ENCODE measurements at places on chromosomes 16 and 17. TPM values are rescaled to one million over a fixed set of nuclear protein-coding genes. Genes with fewer than 3 reads are reported as not detected.
A peak's percentile ranks its signal among the peaks of the same experiment; 100 is the strongest.

Gene RSKR
- total RNA-seq, result 4.2 TPM

Gene CTRB2
- total RNA-seq, result 3.7 TPM

Gene CPD
- total RNA-seq, result 27.2 TPM

Gene CCL7
- not detected for total RNA-seq

Gene PRR35
- not detected for total RNA-seq

Gene SLC5A11
- total RNA-seq, result not detected

Gene ZNF646
- total RNA-seq, result 9.6 TPM

Gene ACSM2A
- total RNA-seq, result not detected

Gene ITGAX
- total RNA-seq, result 0.73 TPM

Gene DBNDD1
- total RNA-seq, result 5.5 TPM

Gene ACAP1
- 17.1 TPM for total RNA-seq

DNA sequence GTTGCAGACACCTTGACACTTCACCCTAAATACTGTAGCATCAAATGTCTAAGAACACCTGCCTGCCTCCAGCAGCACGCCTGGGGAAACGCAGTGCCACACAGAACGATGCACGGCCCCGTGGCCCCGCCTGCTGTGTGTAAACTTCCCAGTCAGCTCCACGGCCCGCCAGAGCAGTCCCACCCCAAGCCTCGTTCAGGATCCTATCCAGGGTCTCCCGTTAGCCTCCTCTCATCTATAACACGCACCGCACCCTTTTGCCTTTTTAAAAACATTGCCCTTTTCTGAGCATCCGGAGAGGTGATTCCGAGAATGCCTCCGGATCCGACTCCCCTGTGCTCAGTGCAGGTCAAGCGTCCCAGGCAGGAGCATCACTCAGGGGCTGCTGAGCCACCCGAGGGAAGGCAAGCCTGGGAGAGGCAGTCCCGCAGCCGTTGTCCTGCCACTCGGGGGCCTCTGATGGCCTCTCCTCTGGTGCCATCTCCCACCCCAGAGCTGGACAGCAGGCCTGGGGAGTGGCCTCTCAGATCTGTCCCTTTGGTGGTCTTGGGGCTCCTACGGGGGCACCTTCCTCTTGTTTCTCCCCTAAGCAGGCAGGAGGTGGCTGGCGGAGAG, 37.9 kb upstream of the SLC38A10 start:
- no peaks in the 10 kb centered on the region for H3K27me3 ChIP-seq
- no peaks in the 10 kb centered on the region for H3K36me3 ChIP-seq
- H3K27ac ChIP-seq, result no peak overlapping the region

DNA sequence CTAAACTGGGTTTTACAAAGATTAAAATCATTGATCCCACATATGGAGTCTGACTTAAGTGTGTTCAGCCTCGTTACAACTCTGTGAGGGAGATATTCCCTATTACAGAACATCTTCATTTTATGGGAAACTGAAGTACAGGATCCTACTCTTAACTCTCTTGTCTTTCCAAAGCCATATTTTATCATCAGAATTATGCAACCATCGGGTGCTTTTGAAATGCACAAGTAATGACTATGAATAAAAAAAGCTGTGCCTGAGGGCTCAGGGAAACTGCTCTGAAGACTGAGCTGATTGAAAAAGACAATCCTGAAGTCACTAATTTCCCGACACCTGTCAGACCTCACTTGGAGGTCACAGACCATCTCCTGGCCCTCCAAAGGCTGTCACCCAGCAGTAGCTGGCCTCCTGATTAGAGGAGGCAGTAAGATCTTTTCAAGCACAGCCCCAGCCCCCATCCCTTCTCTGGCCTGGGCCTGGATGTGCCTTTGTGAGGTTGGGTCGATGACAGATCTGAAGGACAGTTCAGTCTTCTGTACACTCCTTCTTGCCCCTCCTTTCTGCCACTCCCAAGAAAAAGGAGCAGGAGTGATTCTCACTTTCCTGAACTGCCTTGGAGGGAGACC, 5.6 kb downstream of the AKAP1 start:
- H3K27me3 ChIP-seq, result no peaks in the 10 kb centered on the region
- H3K27ac ChIP-seq, result peak overlapping the region; percentile 90
- no peaks in the 10 kb centered on the region for H3K4me1 ChIP-seq

GRCh38 chr17:68909066-68909465, 46.1 kb downstream of the ABCA8 start:
- no peaks in the 10 kb centered on the region for H3K27me3 ChIP-seq
- no peaks in the 10 kb centered on the region for H3K36me3 ChIP-seq
- H3K4me1 ChIP-seq, result peaks cover 32% of the 10 kb centered on the region
- no peak overlapping the region for H3K4me3 ChIP-seq
- peak; percentile 46 for DNase-seq

- no peak overlapping the region for H3K27ac ChIP-seq
- H3K36me3 ChIP-seq, result no peaks in the 10 kb centered on the region
- DNase-seq, result no peak
- H3K4me1 ChIP-seq, result no peaks in the 10 kb centered on the region
Observed at GRCh38 chr17:71649941-71650350, 470.9 kb upstream of the SOX9 start.

GRCh38 chr17:58184986-58185761, 7.4 kb upstream of the EPX start:
- H3K4me1 ChIP-seq, result no peaks in the 10 kb centered on the region
- H3K36me3 ChIP-seq, result no peaks in the 10 kb centered on the region
- H3K4me3 ChIP-seq, result no peak overlapping the region

GRCh38 chr17:43676471-43676870, 14.7 kb upstream of the MEOX1 start:
- H3K27ac ChIP-seq, result no peak overlapping the region
- no peaks in the 10 kb centered on the region for H3K27me3 ChIP-seq
- H3K4me1 ChIP-seq, result peaks cover 15% of the 10 kb centered on the region
- no peak overlapping the region for H3K4me3 ChIP-seq

DNA sequence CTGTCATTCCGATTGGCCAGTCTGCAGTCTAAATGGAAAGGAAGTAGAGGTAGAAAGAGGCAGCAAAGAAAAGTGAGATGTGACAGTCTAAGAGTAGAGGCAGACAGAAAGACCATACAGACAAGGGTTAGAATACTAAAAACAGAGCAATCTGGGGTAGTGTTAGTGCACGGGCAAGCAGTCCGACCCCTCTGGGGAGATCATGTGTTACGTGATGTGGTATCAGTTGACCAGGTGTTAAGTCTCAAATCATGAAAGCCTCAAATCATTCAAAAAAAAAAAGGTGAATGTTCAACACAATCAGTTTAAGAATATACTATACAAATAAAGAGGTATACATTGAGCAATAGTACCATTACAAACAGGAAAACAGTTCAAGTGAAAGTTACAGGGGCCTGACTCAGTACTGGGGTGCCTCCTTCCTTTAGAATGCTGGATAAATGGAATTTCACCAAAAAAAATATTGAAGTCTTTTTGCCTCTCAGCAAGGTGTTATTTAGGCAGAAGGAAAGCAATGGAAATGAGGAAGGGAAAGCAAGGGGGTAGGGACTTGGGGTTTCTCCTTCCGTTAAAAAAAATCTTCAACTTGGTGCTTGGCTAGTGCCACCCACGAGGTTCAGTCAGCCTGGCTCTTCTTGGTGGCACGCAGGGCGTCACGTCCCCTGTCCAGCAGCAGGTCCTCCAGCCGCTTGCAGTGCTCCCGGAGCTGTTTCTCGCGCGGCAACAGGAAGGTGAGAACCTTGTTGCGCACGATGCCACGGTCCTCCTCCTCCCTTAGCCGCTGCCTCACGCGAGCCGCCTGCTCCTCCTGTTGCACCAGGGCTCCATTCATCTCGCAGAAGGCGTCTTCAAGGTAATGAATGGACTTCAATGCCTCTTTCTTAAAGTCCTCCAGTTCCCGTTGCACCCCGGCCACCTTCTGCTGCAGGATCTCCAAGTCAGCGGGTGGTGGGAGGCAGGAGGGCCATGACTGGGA, 616 bp downstream of the CCDC182 start:
- no peak for DNase-seq
- no peaks in the 10 kb centered on the region for H3K27me3 ChIP-seq
- no peaks in the 10 kb centered on the region for H3K4me1 ChIP-seq

DNA sequence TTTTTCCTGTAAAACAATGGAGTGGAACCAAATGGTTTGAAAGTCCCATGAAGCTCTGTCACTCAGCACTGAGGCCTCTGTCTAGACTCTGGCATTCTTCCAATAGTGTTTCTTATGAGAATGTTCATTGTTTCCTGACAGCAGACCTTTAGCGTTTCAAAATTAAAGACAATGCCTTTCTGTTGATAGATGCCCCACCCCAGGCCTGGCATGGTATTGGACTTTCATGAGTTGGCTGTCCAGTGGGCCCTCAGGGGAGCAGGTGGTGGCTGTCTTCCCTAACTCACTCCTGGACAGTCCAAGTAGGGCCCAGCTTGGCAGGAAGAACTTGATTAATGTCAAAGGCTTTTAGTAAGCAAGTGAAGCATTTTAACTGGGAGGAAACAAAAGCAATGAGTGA, 186.5 kb upstream of the CCL2 start:
- no peak overlapping the region for H3K4me3 ChIP-seq
- DNase-seq, result no peak
- H3K27me3 ChIP-seq, result no peaks in the 10 kb centered on the region
- no peaks in the 10 kb centered on the region for H3K36me3 ChIP-seq
- no peaks in the 10 kb centered on the region for H3K4me1 ChIP-seq
- no peak overlapping the region for H3K27ac ChIP-seq

DNA sequence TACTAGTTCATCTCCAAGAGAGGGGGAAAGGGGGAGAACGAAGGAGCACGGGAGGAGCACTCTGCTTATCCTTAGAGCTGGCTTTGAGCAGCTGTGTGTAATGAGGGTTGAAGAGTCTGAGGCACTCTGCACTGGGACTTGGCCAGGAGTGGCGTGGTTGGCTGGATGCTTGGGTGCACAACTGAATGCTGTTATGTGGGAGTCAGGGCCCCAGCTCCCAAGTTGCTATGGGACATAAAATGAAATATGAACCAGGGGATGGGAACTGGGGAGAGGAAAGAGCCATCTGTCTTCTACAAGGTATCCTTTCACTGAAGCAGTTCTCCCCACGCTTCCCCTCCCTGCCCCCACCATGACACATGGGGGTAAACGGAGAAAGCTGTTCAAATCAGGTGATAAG, 105.9 kb upstream of the ANKFN1 start:
- H3K4me3 ChIP-seq, result no peak overlapping the region
- no peaks in the 10 kb centered on the region for H3K36me3 ChIP-seq
- no peaks in the 10 kb centered on the region for H3K27me3 ChIP-seq
- no peak overlapping the region for H3K27ac ChIP-seq
- no peak for DNase-seq

- H3K27ac ChIP-seq, result peak overlapping the region; percentile 75
- peaks cover 59% of the 10 kb centered on the region for H3K4me1 ChIP-seq
- H3K36me3 ChIP-seq, result no peaks in the 10 kb centered on the region
Observed at GRCh38 chr17:45411348-45412105, 21.1 kb downstream of the ARHGAP27 start.

GRCh38 chr16:306911-307370, 24.0 kb downstream of the PDIA2 start:
- H3K36me3 ChIP-seq, result peaks cover 57% of the 10 kb centered on the region
- no peak overlapping the region for H3K27ac ChIP-seq
- no peaks in the 10 kb centered on the region for H3K4me1 ChIP-seq

DNA sequence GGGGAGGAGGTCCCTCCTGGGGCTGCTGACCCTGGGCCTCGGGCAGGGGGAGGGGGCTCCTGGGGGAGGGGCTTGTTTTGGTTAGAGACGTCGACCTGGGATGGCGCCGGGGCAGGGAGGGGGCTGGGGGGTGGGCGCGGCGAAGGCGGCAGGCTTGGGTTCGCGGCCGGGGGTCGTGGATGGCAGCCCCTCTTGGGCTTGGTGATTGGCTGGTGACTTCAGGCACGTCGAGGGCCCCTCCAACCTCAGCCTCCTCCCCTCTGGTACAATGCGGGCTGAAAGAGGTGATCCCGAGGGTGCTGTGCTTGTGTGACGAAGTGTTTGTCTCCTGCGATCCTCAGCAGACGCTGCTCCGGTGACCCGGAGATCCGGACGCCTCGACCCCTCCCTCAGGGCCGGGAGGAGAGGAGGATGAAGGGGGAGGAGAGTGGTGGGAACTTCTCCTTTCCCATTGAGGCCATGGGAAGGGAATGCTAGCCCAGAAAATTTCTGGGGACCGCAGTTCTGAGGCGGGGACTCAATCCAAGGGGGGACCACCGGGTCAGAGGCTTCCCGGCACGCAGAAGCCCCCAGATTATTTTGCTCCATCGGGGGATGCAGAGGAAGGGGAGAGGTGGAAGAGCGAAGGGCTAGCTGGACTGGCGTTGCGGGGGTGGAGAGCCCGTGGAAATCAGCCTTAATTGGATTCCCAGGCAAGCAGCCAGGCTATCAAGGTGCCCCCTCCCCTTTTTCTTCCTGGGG, 43.9 kb downstream of the RAI1 start:
- H3K27ac ChIP-seq, result peak overlapping the region; percentile 1
- no peaks in the 10 kb centered on the region for H3K27me3 ChIP-seq
- H3K36me3 ChIP-seq, result no peaks in the 10 kb centered on the region
- no peak for DNase-seq
- peak overlapping the region; percentile 73 for H3K4me3 ChIP-seq

DNA sequence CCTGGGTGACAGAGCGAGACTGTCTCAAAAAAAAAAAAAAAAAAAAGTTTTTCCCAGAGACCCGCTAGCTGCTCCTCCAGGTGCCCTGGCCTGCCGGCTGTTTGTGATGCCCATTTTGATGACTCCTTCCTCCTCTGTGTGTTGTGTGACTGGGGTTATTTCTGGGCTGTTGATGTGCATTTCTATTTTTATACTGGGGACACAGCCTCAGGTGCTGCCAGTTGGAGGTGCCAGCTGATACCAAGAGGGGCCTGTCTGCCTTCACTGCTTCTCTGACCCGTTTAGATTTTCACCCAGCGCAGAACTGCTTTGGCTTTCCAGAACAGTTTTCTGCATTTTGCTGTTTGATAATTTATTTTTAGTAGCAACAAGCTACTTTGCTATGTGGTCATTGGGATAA, 6.7 kb downstream of the PLA2G15 start:
- peaks cover 44% of the 10 kb centered on the region for H3K36me3 ChIP-seq
- H3K4me1 ChIP-seq, result peaks cover 52% of the 10 kb centered on the region
- no peaks in the 10 kb centered on the region for H3K27me3 ChIP-seq
- H3K27ac ChIP-seq, result peak overlapping the region; percentile 79

- no peak for DNase-seq
- H3K4me1 ChIP-seq, result no peaks in the 10 kb centered on the region
- H3K36me3 ChIP-seq, result no peaks in the 10 kb centered on the region
- H3K4me3 ChIP-seq, result no peak overlapping the region
- no peak overlapping the region for H3K27ac ChIP-seq
Observed at GRCh38 chr17:50259477-50260324, 14.6 kb upstream of the TMEM92 start.

GRCh38 chr16:72853575-72854266, 194.2 kb downstream of the ZFHX3 start:
- peaks cover 46% of the 10 kb centered on the region for H3K4me1 ChIP-seq
- H3K36me3 ChIP-seq, result no peaks in the 10 kb centered on the region
- DNase-seq, result no peak
- no peaks in the 10 kb centered on the region for H3K27me3 ChIP-seq
- no peak overlapping the region for H3K4me3 ChIP-seq

DNA sequence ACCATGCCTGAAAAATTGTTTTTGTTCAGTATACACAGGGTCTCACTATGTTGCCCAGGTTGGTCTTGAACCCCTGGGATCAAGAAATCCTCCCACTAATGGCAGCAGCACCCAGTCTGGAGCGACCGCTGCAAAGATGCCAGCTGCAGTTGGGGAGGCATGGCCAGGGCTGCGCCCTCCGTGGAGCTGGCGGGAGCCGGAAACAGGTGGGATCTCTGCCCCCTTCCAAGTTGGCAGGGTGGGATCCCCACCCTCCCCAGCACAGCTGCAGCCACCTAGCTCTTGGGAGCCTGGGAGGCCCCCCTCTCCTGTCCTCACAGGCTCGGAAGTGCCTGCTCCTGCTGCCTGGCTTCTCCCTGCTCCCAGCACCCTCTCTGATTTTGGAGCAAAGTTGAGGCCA, 176.8 kb downstream of the ZNF423 start:
- H3K4me1 ChIP-seq, result no peaks in the 10 kb centered on the region
- no peaks in the 10 kb centered on the region for H3K27me3 ChIP-seq
- no peaks in the 10 kb centered on the region for H3K36me3 ChIP-seq

- no peaks in the 10 kb centered on the region for H3K36me3 ChIP-seq
- peak; percentile 25 for DNase-seq
- H3K27me3 ChIP-seq, result peaks cover 3% of the 10 kb centered on the region
- H3K4me1 ChIP-seq, result no peaks in the 10 kb centered on the region
- H3K4me3 ChIP-seq, result no peak overlapping the region
Observed at GRCh38 chr17:72342627-72343527, 222.1 kb downstream of the SOX9 start.

All from heart left ventricle (tissue), 16 donors.